Activated gamma-delta T cell treated with Interleukin-2 at 50 U/mL for 16 hours (primary cell): ENCODE measurements at places on chromosomes 1 and 21.

GRCh38 chr1:5640845-5641244 is 351.4 kb downstream of the NPHP4 start:
- no peak for DNase-seq

GRCh38 chr1:148353461-148354283 is 129.4 kb downstream of the PPIAL4G start:
- DNase-seq: no peak

GRCh38 chr1:23470282-23471070 is 13.5 kb downstream of the ASAP3 start:
- DNase-seq: no peak

- no peak for DNase-seq
Observed at GRCh38 chr1:82153272-82153629, 352.5 kb downstream of the ADGRL2 start.

DNA sequence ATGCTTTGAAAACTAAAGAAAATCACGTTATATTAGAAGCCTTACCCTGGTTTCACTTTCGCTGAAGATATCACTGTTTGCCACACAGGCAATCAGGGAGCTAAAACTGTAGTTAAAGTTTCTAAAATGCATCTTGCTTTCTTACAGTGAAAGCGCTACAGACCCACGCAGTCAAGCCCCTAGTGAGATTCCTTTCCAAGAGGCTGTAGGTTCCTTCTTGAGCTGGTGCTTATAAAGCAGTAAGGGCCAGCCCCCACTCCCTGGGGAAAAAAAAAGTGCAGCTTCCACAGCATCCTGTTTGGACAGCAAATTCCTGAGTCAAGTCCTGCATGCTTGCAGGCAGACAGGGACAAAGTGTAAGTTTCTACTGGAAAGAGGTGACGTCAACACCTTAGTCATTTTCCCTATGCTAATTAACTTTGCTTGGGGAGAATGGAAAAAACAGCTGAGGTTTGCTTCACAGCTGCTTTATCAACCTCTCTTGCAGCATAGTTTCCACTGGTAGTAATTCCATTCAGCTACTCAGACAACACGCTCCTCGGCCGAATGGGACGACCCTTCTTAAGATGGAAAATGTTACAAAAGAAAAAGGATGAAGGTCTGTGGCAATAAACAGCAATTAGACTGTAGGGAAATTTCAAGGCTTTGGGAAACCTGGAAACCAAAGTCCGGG is 14.7 kb upstream of the KCNE1 start:
- no peak for DNase-seq

GRCh38 chr1:53080769-53081168 is 18.8 kb downstream of the PODN start:
- DNase-seq: no peak

GRCh38 chr1:182111496-182111895 is 50.0 kb upstream of the ZNF648 start:
- no peak for DNase-seq

- no peak for DNase-seq
Observed at GRCh38 chr1:47895279-47896125, 101.7 kb downstream of the TRABD2B start.

- DNase-seq: no peak
Observed at GRCh38 chr1:113765306-113766230, 6.3 kb upstream of the PHTF1 start.

DNA sequence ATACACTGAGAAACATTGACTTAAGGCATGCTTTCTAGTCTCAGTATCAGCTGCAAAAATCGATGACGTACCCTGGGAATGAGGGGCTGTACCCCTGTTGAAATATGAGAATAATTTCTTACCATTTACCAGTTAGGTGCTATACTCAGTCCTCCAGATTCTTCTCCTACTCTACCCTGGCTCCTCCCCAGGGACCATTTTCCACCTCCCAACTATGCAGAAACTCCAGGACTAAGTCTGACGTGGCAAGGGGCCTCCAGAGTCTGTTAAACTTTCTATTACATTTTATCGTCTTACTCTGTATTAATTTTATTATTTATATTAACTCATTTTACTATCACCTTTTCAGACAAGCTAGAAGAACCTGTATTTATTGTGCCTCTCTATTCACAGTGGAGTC is 124.3 kb downstream of the CYYR1 start:
- DNase-seq: no peak

DNA sequence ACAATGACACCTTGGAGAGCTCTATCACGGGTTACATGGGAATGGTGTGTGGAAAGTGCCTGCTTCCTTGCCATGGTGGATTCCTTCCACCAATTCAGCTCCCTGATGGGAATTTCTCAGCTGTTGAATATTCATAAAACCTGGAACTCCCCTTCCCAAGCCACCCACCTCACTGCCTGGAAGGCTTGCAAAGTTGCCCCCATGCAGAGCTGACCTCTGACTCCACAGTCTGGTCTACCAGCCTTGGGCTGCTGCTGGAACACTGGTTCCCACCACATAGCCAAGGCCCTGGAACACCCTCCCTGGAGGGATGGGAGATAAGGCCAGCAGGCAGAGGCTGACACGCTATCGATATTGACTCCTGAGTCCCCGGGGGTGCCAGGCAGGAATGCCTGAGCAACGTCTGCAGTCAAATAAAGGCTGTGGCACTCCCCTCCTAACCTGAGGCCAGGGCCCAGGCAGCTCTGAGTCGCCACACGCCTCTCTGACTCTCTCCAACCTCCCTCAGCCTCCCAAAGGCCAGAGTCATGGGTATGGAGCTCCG is 8.8 kb downstream of the CCDC24 start:
- no peak for DNase-seq

DNA sequence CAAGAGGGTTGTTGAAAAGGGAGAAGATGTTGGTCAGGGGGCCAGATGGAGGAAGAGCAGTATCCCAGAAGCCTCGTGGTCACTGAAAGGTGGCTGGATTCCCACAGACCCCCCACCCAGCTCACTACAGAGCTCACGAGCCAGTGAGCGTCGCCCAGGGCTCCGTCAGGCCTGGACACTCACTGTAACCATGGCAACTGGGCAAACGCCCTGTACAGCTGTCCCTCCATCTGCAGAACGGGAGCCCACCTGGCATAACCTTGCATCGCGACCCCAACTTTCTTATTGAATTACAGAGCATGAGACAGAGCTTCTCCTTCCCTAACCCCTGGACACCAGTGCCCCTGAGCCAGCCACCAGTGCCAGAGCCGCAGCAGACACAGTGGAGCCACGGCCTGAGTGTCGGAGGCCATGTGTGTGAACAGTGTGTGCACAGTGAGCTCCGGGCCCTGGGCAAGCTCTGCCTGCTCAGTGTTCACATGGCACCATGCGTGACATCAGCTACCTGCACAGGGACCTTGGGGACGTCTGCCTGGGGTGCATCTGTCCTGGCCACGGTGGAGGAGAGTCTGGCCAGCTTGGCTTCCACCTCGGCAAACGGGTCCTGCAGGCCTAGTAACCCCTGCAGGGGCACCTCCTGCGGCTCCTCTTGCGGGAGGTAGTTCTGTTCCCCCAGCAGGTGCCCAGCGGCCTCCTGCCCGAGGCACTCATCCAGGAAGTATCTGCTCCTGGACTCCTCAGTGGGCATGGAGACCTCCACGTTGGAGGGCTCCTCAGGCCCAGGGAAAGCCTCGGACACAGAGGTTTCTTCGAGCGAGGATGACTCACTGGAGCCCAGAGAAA is 25.9 kb upstream of the DDOST start:
- no peak for DNase-seq

GRCh38 chr1:240737298-240737697 is 125.3 kb upstream of the GREM2 start:
- DNase-seq: no peak

GRCh38 chr1:94101613-94102525 is 19.1 kb downstream of the ABCA4 start:
- no peak for DNase-seq

DNA sequence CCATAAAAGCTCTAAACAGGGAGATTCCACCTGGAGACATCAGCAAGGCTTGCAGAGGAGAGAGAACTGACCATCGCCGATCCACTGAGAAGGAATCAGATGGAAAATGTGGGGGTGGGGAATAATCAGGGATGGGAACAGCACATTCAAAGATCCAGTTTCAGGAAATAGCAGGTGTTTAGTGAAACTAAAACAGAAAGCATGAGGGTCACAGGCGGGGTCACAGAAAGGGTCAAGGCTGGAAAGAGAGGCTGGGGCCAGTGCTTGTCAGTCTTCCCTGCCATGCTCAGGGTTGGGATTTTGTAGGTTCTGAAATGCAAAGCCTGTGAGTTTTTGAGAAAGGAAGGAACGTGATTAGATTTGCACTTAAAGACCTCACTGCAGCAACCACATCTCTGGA is 103.2 kb downstream of the HLCS start:
- DNase-seq: no peak

DNA sequence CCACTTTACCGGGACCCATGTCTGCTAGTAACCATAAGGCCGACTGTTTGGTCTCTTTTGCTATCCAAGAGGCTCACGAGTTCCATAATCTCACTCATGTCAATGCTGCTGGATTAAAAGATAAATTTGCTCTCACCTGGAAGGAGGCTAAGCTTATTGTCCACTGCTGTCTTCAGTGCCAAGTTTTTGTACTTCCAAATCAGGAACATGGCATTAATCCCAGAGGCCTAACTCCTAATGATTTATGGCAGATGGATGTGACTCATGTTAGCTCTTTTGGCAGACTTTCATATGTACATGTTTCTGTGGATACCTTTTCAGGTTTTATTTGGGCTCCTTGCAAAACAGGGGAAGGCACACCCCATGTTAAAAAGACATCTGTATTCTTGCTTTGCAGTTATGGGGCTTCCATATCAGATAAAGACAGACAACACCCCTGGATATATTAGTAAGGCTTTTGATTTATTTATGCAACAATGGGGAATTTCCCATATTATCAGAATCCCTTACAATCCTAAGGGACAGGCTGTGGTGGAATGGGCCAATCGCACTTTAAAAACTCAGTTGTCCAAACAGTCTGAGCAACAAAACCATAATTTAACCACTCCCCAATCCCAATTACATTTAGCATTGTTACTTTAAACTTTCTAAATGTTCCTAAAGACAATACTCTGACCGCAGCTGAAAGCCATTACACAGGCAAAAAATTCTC is 162.7 kb downstream of the IER5 start:
- no peak for DNase-seq

- DNase-seq: no peak
Observed at GRCh38 chr1:62384276-62385005, 52.4 kb upstream of the USP1 start.

DNA sequence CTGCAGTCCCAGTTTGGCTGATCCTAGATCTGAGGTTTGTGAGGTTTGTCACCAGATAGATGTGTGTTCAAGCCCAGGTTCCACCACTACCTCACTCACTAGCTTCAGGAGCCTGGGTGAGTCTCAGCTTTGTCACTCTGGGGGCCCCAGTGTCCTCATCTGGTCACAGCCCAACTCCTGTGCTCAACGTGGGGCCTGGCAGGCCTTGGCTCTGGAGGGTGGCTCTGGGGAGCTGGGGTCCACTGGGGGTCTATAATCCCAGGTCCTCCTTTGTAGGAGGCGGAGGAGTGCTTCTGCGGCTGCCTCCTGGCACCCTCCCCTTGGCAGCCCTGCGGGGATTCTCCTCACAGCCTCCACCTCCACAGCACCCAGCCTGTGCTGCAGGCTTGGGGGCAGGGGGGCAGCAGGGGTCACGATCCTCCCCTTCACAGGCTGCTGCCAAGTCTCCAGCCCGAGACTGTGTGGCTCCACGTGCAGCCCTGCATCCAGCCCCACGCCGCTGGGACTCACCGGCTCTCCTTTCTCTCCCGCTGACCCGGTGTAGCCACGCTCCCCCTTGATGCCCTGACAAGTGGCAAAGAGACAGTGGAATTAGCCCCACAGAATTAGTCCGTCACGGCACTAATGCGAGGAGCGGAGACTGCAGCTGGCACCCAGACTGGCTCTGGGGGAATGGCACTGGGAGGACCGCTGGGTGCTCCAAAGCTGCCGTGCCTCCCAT is 22.5 kb upstream of the PEF1 start:
- DNase-seq: no peak

- DNase-seq: no peak
Observed at GRCh38 chr21:30320215-30320614, at the start of gene KRTAP26-1. KRTAP26-1 (minus strand) TSS chr21:30320315; CDS start chr21:30320035, 280 bp downstream.

DNA sequence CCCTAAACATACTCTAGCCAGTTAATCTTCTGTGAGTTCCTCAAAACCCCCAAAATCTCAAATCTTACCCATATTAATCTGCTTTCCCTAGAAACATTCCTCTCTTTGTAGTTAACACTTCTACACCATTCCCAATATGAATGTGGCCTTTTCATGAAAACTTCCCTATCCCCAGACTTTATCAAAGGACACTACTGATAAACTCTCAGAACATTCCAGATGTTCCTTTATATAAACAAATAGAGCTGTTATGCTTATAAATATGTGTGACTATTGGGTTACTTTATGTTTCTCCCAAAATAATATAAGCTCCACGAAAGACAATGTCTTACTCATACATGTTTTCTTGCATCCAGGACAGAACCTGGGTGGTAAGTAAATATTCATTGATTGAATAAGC is 205.4 kb upstream of the NFIA start:
- no peak for DNase-seq

DNA sequence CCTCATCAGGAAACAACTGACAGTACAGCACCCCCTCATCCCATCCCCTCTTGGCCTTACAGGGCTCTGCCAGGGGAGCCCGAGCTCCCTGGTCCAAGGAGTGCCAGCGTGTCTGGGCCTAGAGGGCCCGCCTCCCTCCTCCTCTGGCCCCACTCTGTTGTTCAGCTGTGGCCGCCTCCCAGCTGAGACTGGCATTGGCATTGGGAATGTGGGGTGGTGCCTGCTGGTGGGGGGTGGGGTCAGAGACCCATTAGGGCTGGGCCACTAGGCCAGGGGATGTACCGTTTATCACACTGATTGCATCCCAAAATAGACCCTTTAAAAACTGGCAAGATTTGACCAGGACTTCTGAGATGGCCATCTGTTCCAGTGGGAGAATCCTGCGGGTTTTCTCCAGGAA is 1.4 kb downstream of the LDLRAP1 start:
- no peak for DNase-seq

GRCh38 chr1:231590453-231591198 is 36.0 kb upstream of the DISC1 start:
- DNase-seq: peak; percentile 27

DNA sequence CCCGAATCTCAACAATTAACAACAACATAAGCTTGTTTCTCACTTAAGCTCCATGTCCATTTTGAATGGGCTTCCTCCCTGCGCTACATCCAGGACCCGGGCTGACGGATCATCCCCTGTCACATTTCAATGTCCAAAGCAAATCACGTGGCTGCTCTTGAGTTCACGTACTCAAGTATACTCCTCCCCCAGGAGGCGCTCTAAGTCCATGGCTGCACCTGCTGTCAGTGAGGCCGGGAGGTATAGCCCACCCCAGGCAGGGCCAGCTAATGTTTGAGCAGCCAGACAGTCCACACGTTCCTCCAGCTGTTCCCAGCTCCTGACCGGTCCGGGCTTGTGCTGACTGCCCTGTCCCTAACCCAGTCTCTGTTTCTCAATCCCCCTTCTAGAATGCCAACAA is 220.8 kb downstream of the SLC35F3 start:
- no peak for DNase-seq
